Activated naive CD8-positive, alpha-beta T cell treated with anti-CD3 and anti-CD28 coated beads, Interleukin-2, amount 50 U/mL, for 16 hours (primary cell): ENCODE measurements at places on chromosomes 4 and X.

GRCh38 chr4:108902769-108903168 lies 139.9 kb upstream of the ETNPPL start:
- DNase-seq = no peak

GRCh38 chrX:46642145-46642544 lies 68.6 kb downstream of the CHST7 start:
- no peak for DNase-seq

- no peak for DNase-seq
Observed at GRCh38 chrX:118350221-118350620, 4.3 kb downstream of the WDR44 start.

GRCh38 chr4:12178614-12179610 lies 750.2 kb upstream of the HS3ST1 start:
- DNase-seq = no peak

GRCh38 chrX:26192204-26192603 lies at the start of gene MAGEB6:
Gene MAGEB6, plus strand, starts transcription at chrX:26192440. Its CDS starts 1,407 bp downstream, at chrX:26193847.
- DNase-seq = no peak

DNA sequence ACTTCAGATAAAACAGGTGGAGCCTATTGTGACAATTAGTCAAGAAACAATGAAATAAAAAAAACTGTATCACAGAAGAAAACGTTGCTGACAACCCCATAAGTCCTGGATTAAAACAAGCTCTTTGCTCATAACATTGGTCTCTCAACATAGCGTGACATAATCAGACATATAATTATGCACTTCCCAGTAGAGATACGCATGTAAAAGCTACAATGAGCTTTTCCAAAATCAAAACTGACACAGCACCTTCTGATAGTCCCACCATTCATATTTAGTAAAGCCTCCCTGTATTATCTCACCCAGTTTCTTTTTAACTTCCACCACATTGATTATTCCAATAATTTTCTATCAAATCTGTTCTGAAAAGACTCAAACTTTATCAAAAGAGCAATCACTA lies 372.1 kb upstream of the SMIM31 start:
- no peak for DNase-seq

GRCh38 chr4:54230484-54231418 lies 1.7 kb downstream of the PDGFRA start:
- DNase-seq = no peak

DNA sequence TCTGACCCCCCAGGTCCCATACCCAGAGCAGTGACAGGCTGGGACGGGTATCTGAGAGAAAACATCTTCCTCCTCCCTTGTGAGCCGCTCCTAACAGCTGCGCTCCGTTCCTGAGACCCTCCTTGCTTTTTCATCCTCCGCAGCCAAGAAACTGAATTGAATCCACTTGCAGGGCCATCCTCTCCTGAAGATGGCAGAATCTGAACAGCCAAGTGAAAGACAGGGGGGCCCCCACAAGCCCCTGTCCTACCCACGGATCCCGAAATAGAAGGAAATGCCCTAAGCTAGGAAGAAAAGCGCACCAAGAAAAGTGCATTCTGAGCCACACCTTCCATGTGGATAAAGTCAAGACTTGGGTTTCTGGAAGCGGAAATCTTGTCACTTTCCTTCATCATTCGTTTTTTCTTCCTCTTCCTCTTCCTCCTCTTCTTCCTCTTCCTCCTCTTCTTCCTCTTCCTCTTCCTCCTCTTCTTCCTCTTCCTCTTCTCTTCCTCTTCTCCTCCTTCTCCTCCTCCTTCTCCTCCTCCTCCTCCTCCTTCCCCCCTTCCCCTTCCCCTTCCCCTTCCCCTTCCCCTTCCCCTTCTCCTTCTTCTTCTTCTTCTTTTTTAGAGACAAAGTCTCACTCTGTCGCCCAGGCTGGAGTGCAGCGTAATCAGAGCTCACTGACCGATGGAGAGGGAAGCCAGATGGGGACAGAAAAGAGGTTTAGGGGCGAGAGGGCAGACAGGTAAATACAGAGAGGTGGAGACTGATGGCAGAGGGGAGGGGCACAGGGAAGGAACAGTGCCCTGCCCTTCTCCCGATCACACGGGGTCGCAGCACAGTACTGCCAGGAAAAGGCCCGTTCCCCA lies 86.0 kb upstream of the WWC2 start:
- no peak for DNase-seq

DNA sequence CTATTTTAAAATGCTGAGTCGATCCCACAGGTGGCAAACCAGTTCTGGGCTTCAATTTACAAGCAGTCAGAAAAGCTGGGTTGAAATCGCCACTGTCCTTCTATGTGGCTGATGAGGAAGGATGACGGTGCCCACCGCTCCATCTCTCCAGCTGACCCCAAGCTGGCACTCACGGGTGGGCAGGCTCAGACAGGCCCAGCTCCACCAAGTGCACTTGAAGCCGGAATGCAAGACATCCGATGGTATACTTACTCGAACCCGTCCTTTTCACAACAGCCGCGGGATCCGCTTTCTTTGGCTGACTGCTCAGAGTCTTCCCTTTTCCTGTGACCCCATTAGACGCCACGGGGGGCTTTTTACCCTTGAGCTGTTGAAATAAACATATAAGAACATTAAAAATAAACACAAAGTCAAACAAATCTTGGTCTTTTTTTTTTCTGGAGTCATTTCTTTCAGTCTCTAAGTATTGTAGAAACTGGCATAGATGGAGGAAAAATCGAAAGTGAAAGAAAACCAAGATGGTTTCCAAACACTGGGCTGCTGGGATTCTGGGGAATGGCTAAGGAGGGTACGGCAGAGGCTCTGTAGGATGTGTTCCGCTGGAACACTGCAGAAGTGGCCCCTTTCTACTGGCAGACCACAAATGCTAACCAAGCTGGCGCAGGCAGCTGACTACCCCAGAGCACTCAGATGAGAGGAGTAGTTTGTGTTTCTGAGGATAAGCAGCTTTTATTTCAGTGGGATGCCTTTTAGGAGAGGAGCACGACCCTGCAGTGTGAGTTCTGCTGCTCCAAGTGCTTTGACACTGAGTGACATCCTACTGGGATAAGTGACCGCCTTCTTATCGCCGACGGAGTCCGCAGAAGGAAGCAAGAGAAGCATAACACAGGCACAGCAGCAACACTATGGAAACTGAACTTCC lies 160.9 kb downstream of the AFAP1 start:
- no peak for DNase-seq
